ENCODE measurements at places on chromosomes 12 and 14. TPM values are rescaled to one million over a fixed set of nuclear protein-coding genes. Genes with fewer than 3 reads are reported as not detected.

Gene SHMT2
- total RNA-seq: 280 TPM

Gene MUCL1
- not detected for total RNA-seq

GRCh38 chr14:32013083-32013482 is 64.0 kb upstream of the ARHGAP5 start:
- no peaks in the 10 kb centered on the region for H3K27me3 ChIP-seq
- peaks cover 32% of the 10 kb centered on the region for H3K4me1 ChIP-seq

DNA sequence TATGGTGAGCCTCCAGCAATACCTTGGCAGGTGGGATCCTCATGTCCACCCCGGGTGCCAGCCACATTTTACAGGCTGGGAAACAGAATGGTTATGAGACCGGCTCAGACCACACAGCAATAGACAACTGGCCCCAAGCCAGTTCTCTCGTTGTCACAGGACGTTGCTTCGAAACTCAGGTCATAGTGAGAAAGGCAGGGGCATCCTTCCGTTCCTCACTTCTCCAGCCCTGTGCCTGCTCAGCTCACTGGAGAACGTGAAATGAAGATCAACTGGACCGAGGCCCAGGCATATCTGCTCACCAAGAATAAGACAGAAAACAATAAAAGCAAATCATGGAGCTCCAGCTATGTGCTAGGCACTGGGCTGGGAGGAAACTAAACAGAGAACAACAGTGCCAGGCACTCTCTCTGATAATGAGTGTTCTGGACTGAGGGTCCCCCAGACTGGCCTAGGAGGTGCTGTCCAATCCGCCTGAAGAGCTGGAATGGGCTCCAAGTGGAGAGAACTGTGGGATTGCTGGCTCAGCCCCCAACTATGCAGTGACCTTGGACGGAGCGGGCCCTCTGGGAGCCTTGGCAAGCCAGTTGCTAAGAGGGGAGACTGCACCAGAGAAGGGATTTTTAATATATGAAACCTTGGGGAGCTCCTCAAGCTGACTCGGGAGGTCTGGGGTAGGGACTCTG is 18.8 kb upstream of the FAIM2 start:
- H3K27ac ChIP-seq: no peak overlapping the region
- no peaks in the 10 kb centered on the region for H3K36me3 ChIP-seq
- no peaks in the 10 kb centered on the region for H3K4me1 ChIP-seq
- H3K27me3 ChIP-seq: no peaks in the 10 kb centered on the region
- DNase-seq: no peak

Gene SLCO1B1
- total RNA-seq: 0.32 TPM

Gene ANKRD33
- not detected for total RNA-seq

GRCh38 chr12:116319898-116320621 is 42.6 kb upstream of the MED13L start:
- H3K27ac ChIP-seq: no peak overlapping the region
- no peaks in the 10 kb centered on the region for H3K27me3 ChIP-seq
- H3K36me3 ChIP-seq: no peaks in the 10 kb centered on the region
- no peaks in the 10 kb centered on the region for H3K4me1 ChIP-seq

DNA sequence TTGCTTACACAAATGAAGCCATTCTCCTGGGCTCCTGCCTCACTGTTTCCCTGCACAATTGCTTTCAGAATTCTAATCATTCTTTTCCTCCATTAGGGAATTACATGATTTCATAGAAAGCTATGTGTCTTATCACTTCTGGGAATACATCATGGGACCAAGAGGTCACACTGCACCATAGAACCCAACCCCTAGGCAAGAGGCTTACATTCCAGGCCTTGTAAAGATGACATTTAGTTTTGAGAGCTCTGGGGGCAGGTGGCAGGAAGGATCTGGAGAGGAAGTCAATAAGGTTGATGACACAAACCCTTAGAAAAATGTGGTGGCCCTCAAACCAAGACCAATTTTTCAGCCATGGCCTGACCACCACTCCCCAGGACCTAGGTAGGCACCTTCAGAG is 57.1 kb downstream of the NUAK1 start:
- no peak overlapping the region for H3K27ac ChIP-seq
- no peaks in the 10 kb centered on the region for H3K36me3 ChIP-seq
- H3K4me1 ChIP-seq: peaks cover 18% of the 10 kb centered on the region
- H3K27me3 ChIP-seq: no peaks in the 10 kb centered on the region
- DNase-seq: no peak

- no peak overlapping the region for H3K4me3 ChIP-seq
- H3K4me1 ChIP-seq: no peaks in the 10 kb centered on the region
- H3K27me3 ChIP-seq: peaks cover 55% of the 10 kb centered on the region
- H3K27ac ChIP-seq: no peak overlapping the region
- DNase-seq: no peak
- no peaks in the 10 kb centered on the region for H3K36me3 ChIP-seq
These were observed 67.8 kb upstream of the GRIP1 start for GRCh38 chr12:66746489-66747201.

GRCh38 chr12:132251310-132251709 is 78.1 kb downstream of the GALNT9 start:
- no peak for DNase-seq
- no peaks in the 10 kb centered on the region for H3K4me1 ChIP-seq
- no peak overlapping the region for H3K27ac ChIP-seq
- no peaks in the 10 kb centered on the region for H3K36me3 ChIP-seq

DNA sequence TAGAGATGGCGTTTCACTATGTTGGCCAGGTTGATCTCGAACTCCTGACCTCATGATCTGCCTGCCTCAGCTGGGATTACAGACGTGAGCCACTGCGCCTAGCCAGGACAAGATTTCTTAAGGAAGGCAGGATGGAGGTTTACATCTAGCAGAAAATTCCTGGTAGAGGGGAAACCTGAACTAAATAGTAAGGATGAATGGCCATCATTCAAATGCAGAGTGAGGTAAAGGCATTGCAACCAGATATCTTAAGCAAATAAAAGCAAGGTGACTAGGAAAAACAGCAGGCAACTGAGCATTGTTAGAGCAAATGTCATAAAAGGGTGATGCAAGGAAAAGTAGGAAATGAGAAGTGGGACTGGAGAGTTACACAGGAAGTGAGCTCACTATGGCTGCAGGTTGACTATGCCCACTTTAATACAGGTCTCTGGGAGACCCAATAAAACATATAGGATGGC is 133.0 kb downstream of the SOX5 start:
- H3K36me3 ChIP-seq: no peaks in the 10 kb centered on the region
- no peaks in the 10 kb centered on the region for H3K27me3 ChIP-seq
- H3K27ac ChIP-seq: no peak overlapping the region
- no peak overlapping the region for H3K4me3 ChIP-seq
- DNase-seq: no peak

DNA sequence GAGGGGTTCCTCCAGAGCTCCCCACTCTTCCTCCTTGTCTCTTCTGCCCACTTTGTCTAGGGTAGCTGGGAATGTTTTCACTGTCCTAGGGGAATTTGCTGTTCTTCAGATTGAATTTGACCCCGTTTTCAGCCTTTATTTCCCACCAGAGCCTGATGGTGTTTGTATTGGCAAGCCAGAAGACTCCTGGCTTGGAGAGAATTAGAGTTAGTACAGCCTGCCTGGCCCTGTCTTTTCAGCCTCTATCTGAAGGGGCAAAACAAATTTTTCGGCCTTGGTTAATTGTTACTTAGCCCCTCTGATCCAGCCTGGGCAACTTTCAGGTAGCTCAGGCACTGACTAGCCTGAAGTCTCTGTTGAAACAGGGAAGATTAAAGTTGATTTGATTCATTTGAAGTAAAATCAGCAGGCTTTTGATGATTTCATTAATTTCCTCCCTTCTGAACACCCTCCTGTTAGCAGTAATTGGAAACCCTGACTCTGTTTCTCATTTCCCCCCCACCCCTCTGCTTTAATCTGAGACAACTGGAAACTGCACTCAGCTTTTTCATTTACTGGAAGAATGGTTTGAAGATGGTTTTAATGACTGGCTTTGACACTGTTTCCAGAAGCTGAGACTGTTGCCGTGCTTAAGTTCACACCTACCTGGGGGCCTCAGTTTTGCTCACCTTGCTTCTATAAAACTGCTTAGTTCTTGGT is 63.3 kb downstream of the SUSD6 start:
- no peak for DNase-seq
- H3K27ac ChIP-seq: no peak overlapping the region
- H3K4me3 ChIP-seq: no peak overlapping the region
- no peaks in the 10 kb centered on the region for H3K4me1 ChIP-seq
- H3K27me3 ChIP-seq: no peaks in the 10 kb centered on the region

Gene GPD1
- total RNA-seq: 1.6 TPM

DNA sequence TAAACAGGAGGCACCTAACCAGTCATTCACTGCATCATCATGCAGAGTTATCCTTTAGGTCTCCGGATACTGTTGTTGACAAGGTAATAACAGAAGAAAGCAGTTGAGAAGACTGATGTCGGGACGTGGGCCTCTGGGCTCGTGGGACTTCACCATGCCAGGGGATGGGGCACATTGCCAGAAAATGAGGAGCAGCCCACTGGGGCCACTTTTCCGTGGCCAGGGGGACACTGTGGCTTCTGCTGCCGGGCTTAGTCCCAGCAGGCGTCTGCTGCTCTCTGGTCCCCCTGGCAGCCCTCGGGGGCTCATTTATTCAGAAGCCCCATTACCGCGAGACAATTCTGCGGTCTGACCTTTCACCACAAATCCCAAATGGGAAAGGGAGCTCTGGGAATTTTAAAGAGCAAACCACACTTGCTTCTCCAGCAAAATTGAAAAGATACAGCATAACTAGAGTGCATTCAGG is 201.2 kb downstream of the DAD1 start:
- no peak overlapping the region for H3K4me3 ChIP-seq
- H3K27me3 ChIP-seq: peaks cover 82% of the 10 kb centered on the region
- DNase-seq: no peak
- H3K36me3 ChIP-seq: no peaks in the 10 kb centered on the region
- no peak overlapping the region for H3K27ac ChIP-seq
- no peaks in the 10 kb centered on the region for H3K4me1 ChIP-seq

Gene ACOT6
- not detected for total RNA-seq

- H3K36me3 ChIP-seq: no peaks in the 10 kb centered on the region
- H3K27ac ChIP-seq: no peak overlapping the region
- H3K4me1 ChIP-seq: peaks cover 18% of the 10 kb centered on the region
- H3K4me3 ChIP-seq: no peak overlapping the region
- no peak for DNase-seq
These were observed 368.3 kb downstream of the ZFP36L1 start for GRCh38 chr14:68424443-68425172.

DNA sequence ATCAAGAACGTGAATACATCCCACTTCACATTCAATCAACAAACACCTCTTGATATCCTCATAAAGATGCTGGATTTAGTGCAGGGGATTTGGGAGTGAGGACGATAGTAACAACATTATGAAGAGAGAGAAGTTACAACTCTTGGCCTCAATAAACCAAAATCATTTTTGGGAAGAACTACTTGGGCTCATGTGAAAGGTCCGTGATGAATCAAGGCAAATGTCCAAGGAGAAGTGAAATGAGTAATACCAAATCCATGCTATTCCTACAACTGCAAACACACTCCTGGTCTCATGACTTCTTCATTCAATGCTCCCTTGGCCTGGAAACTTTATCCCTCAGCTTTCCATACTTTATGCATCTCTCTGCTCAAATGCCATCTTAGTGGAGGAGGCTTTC is 162.0 kb upstream of the LMNTD1 start:
- no peaks in the 10 kb centered on the region for H3K4me1 ChIP-seq
- no peak for DNase-seq
- no peaks in the 10 kb centered on the region for H3K36me3 ChIP-seq
- H3K27me3 ChIP-seq: no peaks in the 10 kb centered on the region
- H3K4me3 ChIP-seq: no peak overlapping the region
- H3K27ac ChIP-seq: no peak overlapping the region

Gene STAB2
- not detected for total RNA-seq

Gene TMEM120B
- total RNA-seq: 20.5 TPM

DNA sequence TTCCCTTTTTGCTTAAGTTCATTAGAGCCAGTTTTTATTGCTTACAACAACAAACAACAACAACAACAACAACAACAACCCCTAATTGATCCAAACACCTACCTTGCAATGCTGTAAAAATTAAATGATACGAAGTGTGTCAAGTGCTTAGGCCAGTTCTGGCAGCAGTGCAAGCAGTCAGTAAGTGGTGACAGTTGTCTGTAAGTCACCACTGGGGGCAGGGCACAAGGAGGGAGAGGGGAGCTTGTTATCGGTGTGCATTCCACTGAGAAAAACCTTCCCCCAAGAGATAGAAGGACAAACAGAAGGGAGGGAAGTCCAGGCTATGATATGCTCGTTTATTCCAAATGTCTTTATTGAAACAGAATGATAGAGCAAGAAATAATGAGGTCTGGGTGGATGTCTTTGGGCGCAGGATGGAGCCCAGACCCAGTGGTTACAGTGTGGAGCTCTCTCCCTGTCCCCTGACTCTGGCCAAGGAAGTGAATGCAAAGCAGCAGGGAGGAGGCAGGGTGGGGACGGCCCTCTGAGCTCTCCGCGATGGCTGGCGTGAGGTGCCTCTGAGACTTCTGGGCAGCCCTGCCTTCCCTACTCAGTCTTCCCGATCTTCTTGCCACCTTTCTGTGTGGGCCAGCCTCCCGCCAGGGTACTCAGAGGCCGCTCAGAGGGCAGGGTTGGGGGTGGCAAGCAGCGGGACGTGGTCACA is 6.5 kb downstream of the SLC22A17 start:
- H3K36me3 ChIP-seq: no peaks in the 10 kb centered on the region
- no peak overlapping the region for H3K4me3 ChIP-seq
- H3K27me3 ChIP-seq: no peaks in the 10 kb centered on the region
- no peak for DNase-seq

GRCh38 chr14:69050240-69051184 is 71.4 kb upstream of the ACTN1 start:
- H3K4me3 ChIP-seq: no peak overlapping the region
- no peaks in the 10 kb centered on the region for H3K4me1 ChIP-seq
- peaks cover 8% of the 10 kb centered on the region for H3K36me3 ChIP-seq
- H3K27me3 ChIP-seq: no peaks in the 10 kb centered on the region
- DNase-seq: no peak

GRCh38 chr14:28681681-28682080 is 84.9 kb upstream of the FOXG1 start:
- H3K36me3 ChIP-seq: no peaks in the 10 kb centered on the region
- H3K27me3 ChIP-seq: no peaks in the 10 kb centered on the region
- H3K4me1 ChIP-seq: no peaks in the 10 kb centered on the region

GRCh38 chr12:74537126-74537706 is 419 bp upstream of the ATXN7L3B start:
- peaks cover 14% of the 10 kb centered on the region for H3K36me3 ChIP-seq
- DNase-seq: peak; percentile 50

Gene CCDC175
- total RNA-seq: not detected

GRCh38 chr12:23648546-23648945 is 300.9 kb downstream of the SOX5 start:
- H3K4me1 ChIP-seq: no peaks in the 10 kb centered on the region
- H3K36me3 ChIP-seq: no peaks in the 10 kb centered on the region
- no peak overlapping the region for H3K4me3 ChIP-seq
- H3K27me3 ChIP-seq: no peaks in the 10 kb centered on the region
- no peak for DNase-seq

GRCh38 chr12:4486980-4487379 is 41.4 kb upstream of the FGF6 start:
- no peak overlapping the region for H3K27ac ChIP-seq
- peaks cover 12% of the 10 kb centered on the region for H3K36me3 ChIP-seq
- no peak for DNase-seq
- H3K27me3 ChIP-seq: no peaks in the 10 kb centered on the region

Measured in HCT116 (cell line).